GM12878 (cell line): ENCODE measurements at places on chromosomes 4 and X.
A peak's percentile ranks its signal among the peaks of the same experiment; 100 is the strongest.

DNA sequence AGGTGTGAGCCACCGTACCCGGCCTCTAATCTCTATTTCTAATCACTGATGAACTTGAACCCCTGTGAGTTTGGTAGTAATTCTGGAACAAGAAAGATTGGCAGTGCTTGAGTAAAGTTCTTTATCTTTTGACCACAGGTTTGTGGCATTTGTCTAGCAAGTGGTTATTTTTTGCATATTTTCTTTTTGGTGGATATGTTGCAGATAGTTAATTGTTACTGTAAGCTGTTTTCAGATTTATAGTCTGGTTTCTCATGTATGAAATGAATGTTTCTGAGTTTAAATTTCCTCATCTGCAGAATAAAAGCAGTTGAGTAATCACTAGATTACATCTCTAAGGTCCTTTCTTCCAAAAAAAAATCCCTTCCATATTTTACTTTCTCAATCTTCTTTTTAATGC lies 105.2 kb downstream of the GASK1B start:
- H3K36me3 ChIP-seq, result no peaks in the 10 kb centered on the region
- DNase-seq, result no peak
- no peak overlapping the region for H3K27ac ChIP-seq
- no peak overlapping the region for H3K4me3 ChIP-seq
- H3K27me3 ChIP-seq, result no peaks in the 10 kb centered on the region
- H3K4me1 ChIP-seq, result no peaks in the 10 kb centered on the region

DNA sequence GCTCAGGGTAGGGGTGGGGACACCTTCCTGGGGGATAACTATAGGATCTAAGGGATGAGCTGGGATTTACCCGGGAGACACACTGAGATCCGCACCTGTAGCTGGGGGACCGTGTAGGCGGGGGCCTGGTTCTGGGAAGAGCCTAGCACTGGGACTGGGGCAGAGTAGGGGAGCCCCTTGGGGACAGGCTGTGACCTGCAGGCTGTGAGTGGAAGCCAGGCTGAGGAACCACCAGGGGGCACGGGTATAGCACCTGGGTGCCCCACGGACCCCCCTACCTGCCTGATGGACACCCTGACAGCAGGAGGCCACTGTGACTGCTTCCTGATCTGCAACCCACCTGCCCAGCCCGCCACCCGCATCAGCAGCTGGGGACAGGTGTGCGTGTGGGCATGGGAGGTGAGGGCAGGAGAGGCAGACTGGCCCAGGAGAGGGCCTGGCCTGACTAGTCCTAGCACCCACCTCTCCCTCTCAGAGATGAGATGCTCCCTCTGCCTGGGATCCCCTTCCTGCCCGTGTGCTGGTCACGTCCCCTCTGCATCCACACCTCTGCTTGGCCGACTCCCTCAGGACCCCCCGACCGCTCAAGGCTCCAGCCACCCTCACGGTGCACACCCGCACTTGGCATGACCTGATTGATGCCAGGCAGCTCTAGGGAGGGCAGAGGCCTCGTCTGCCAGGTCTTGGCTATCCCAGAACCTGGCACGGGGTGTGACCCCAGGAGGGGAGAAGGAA lies 94.2 kb upstream of the NKX1-1 start:
- no peak overlapping the region for H3K27ac ChIP-seq
- H3K4me3 ChIP-seq, result no peak overlapping the region
- H3K36me3 ChIP-seq, result no peaks in the 10 kb centered on the region
- no peaks in the 10 kb centered on the region for H3K4me1 ChIP-seq
- no peak for DNase-seq
- H3K27me3 ChIP-seq, result no peaks in the 10 kb centered on the region

DNA sequence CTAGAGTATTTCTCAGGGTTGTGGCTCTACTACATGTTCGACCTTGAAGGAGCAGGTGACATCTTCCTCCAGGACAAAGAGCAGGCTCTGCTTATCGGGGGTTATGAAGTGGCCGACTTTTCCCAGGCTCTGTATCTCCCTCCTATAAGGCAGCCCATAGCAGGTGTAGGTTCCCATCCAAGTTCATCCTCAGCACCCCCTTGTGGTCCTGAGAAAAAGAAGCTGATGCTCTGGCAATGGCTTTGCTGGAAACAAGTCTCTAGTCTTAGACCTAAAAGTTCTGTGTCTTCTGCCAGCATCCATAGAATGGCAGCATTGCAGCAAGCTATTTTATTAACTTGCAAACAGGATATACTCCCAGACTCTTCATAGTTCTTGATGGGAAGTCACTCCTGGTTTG lies 836.6 kb upstream of the PRKX start:
- H3K27me3 ChIP-seq, result no peaks in the 10 kb centered on the region
- H3K27ac ChIP-seq, result no peak overlapping the region
- no peaks in the 10 kb centered on the region for H3K36me3 ChIP-seq
- H3K4me3 ChIP-seq, result no peak overlapping the region
- no peak for DNase-seq

GRCh38 chr4:57114973-57115372 lies 4.8 kb upstream of the IGFBP7 start:
- no peaks in the 10 kb centered on the region for H3K4me1 ChIP-seq
- no peak overlapping the region for H3K27ac ChIP-seq
- no peak for DNase-seq
- H3K4me3 ChIP-seq, result no peak overlapping the region
- peaks cover 5% of the 10 kb centered on the region for H3K27me3 ChIP-seq
- no peaks in the 10 kb centered on the region for H3K36me3 ChIP-seq

GRCh38 chrX:106608016-106608415 lies 3.8 kb upstream of the RADX start:
- DNase-seq, result no peak
- H3K36me3 ChIP-seq, result no peaks in the 10 kb centered on the region
- no peaks in the 10 kb centered on the region for H3K27me3 ChIP-seq
- H3K27ac ChIP-seq, result no peak overlapping the region
- H3K4me1 ChIP-seq, result no peaks in the 10 kb centered on the region

GRCh38 chr4:108849611-108850168 lies 86.8 kb upstream of the ETNPPL start:
- H3K4me3 ChIP-seq, result no peak overlapping the region
- no peaks in the 10 kb centered on the region for H3K36me3 ChIP-seq
- DNase-seq, result peak; percentile 13
- H3K4me1 ChIP-seq, result peaks cover 4% of the 10 kb centered on the region; the same call in 1 of the 2 replicates
- H3K27ac ChIP-seq, result no peak overlapping the region

GRCh38 chr4:183304538-183304937 lies 15.5 kb downstream of the CLDN22 start:
- H3K27ac ChIP-seq, result no peak overlapping the region
- H3K36me3 ChIP-seq, result no peaks in the 10 kb centered on the region
- no peaks in the 10 kb centered on the region for H3K27me3 ChIP-seq
- no peak for DNase-seq

DNA sequence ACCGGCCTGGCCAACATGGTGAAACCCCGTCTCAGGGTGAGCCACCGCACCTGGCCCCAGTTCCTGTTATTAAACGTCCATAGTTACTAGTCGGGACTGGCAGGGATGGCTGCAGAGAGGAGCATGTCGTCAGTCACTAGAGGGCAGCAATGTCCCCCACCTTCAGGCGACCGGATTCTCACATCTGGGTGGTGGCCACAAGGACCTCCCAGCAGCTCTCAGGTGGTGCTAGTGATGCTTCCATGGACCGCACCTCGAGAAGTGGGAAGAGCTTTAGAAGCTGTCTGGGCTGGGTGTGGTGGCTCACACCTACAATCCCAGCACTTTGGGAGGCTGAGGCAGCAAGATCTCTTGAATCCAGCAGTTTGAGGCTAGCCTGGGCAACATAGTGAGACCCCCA lies 13.3 kb upstream of the IL3RA start:
- H3K4me3 ChIP-seq, result no peak overlapping the region
- DNase-seq, result peak; percentile 55
- no peaks in the 10 kb centered on the region for H3K27me3 ChIP-seq
- no peak overlapping the region for H3K27ac ChIP-seq
- no peaks in the 10 kb centered on the region for H3K36me3 ChIP-seq

DNA sequence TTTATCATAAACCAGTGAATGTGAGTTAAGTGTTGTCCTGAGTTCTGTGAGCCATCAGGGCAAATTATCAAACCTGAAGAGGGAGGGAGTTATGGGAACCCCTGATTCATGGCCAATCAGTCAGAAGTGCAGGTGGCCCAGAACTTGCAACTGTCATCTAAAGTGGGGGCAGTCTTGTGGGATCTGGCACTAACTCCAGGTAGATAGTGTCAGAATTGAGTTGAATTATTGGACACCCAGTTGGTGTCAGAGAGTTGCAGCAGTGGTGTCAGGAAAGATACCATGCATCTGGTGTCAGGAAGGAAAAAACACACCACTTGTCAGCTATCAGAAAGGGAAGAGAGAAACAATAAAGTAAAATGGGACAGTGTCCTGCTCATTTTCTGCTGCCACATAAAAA lies 8.4 kb downstream of the CORIN start:
- no peak overlapping the region for H3K27ac ChIP-seq
- no peaks in the 10 kb centered on the region for H3K27me3 ChIP-seq
- DNase-seq, result no peak
- H3K36me3 ChIP-seq, result no peaks in the 10 kb centered on the region

GRCh38 chr4:173264245-173264644 lies 69.9 kb downstream of the HMGB2 start:
- H3K27me3 ChIP-seq, result no peaks in the 10 kb centered on the region
- peak overlapping the region; percentile 35; the same call in 1 of the 2 replicates for H3K27ac ChIP-seq
- H3K4me1 ChIP-seq, result peaks cover 4% of the 10 kb centered on the region; the same call in 1 of the 2 replicates
- DNase-seq, result no peak
- no peaks in the 10 kb centered on the region for H3K36me3 ChIP-seq

GRCh38 chr4:82866706-82867385 lies 24.1 kb downstream of the SEC31A start:
- H3K27ac ChIP-seq, result no peak overlapping the region
- DNase-seq, result no peak
- H3K4me1 ChIP-seq, result peaks cover 8% of the 10 kb centered on the region
- H3K27me3 ChIP-seq, result no peaks in the 10 kb centered on the region
- peaks cover 3% of the 10 kb centered on the region for H3K36me3 ChIP-seq
- H3K4me3 ChIP-seq, result no peak overlapping the region

- H3K36me3 ChIP-seq, result no peaks in the 10 kb centered on the region
- H3K4me3 ChIP-seq, result no peak overlapping the region
- H3K4me1 ChIP-seq, result no peaks in the 10 kb centered on the region
Observed at GRCh38 chrX:94576367-94577004, 902.5 kb downstream of the FAM133A start.
